ENCODE measurements at places on chromosomes 11 and 22.
A peak's percentile ranks its signal among the peaks of the same experiment; 100 is the strongest.

DNA sequence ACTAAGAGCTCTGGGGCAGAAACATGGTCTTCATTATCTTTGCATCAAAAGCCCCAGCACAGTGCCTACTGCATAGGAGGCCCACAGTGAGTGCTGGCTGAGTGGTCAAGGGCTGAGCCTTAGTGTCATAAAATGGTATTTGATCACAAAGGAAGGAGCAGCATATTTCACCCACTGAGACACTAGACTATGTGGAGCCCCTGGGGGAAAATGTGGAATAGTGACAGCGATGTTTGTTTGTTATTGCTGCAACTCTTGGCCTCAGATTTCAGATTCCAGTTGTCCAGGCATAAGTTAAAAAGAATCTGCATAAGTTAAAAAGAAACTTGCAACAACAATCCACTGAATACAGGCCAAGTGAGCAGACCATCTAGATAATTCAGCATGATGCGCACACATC is 7.0 kb downstream of the KIRREL3 start:
- DNase-seq, result no peak

- no peak for DNase-seq
These were observed 12.3 kb upstream of the MPEG1 start for GRCh38 chr11:59225017-59225416.

DNA sequence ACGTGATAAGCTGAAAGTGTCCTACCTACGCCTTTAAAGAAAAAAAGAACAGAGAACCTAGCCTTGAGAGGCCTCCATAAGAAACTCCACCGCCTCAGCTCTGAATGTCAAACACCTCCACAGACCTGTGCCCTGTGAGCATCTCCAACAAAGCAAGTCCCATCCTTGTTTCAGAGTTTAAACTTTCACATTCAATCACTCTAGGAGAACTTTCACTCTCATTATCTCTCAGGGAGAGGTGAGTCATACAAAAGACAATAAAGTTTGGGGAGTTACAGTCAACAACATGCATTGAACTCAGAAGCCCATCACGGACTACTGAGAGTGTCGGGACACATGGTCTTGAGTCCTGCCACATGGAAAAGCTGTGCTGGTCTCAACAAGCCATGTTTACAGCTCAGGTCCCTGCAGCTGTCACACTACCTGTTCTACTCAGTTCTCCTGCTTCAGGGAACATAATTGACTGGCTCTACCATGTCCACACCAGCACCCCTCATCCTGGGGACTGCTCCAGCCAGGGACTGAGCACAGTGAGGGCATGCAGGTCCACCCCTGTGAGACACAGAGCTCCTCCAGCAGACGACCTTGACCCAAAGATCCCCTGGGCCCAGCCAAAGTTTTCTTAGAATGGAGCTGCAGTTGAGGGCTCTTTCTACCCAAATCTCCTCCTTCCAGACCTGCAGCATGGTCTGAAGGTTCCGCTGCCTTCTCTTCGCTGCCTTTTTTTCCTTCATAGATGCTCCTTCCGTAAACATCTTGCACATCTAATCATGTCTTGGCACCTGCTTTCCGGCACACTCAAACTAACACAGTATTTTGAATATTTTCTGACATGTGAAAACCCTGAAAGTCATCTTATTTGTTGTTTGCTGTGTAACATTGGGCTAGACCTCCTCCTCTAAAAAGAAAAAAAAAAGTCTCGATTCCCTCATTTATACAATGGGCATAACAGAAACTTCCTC is 114.9 kb downstream of the ETS1 start:
- DNase-seq, result peak; percentile 57

GRCh38 chr11:106457727-106458126 is 380.3 kb downstream of the AASDHPPT start:
- DNase-seq, result no peak

DNA sequence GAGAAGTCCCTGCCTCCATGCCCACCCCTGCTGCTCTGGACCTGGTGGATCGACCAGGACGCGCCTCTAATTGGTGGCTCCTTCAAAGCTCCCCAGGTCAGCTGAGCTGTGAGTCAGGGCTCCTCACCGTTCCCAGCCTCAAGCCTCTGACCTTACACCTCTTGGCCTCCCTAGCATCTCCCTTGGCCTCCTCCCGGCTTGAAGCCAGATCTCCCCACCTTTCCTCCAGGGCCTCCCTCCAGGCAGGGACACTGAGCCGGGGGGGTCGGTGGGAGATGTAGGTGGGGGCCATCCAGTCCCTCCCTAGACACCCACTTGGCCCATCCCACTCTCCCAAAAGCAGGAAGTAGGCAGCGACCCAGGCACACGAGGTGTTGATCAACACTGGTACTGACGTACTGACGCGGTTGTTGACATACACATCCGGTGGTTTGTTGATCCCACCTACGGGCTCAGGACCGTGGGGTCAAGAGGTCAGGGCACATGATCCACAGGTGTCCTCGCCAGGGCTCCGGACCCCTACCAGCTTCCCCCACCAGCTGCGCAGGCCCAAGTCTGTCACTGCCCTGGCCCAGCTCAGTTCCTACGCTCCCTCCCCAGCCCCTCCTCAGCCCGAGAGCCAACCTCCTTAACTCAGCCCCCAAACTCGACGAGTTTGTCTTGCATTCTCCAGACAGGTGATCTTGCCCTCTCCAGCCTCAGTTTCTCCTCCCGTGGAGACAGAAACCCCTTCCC is 802 bp downstream of the ATG2A start:
- no peak for DNase-seq

GRCh38 chr11:90669094-90669493 is 446.2 kb upstream of the CHORDC1 start:
- DNase-seq, result no peak

- no peak for DNase-seq
These were observed 31.3 kb downstream of the ATP6V1E1 start for GRCh38 chr22:17597217-17597616.

- no peak for DNase-seq
These were observed 84.7 kb upstream of the WNT7B start for GRCh38 chr22:46061501-46062231.

DNA sequence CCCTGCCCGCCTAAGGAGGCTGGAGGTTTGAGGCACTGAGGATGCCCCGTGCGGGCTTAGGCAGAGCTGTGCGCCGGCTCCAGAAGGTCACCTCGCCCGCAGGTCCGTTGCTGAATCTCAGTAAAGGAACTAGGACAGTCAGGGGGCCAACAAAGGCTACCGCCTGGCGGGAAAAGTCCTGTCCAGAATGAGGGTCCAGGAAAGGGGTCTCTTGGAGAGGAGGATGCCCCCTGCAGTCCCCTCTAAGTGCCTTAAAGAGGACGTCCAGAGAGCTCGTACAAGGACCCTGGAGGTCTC is 548 bp downstream of the PVALB start:
- no peak for DNase-seq

DNA sequence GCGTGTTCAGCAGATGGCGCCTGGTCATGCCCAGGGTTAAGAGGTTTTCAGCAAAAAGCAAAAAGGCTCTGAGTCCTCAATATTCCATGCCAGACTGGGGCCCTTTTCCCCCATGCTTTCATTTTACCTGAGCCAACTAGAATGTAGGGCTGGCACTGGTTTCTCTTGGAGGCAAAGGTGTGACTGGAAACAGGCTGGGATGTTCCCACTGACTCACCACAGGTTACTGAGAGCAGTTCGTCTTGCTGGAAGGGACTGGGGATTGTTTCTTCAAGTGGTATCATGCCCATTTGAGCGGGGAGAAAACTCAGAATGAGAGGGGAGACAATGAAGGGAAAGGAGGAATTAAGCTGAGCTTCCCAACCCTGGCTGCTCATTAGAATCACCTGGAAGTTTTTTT is 243.9 kb downstream of the TENM4 start:
- DNase-seq, result no peak

DNA sequence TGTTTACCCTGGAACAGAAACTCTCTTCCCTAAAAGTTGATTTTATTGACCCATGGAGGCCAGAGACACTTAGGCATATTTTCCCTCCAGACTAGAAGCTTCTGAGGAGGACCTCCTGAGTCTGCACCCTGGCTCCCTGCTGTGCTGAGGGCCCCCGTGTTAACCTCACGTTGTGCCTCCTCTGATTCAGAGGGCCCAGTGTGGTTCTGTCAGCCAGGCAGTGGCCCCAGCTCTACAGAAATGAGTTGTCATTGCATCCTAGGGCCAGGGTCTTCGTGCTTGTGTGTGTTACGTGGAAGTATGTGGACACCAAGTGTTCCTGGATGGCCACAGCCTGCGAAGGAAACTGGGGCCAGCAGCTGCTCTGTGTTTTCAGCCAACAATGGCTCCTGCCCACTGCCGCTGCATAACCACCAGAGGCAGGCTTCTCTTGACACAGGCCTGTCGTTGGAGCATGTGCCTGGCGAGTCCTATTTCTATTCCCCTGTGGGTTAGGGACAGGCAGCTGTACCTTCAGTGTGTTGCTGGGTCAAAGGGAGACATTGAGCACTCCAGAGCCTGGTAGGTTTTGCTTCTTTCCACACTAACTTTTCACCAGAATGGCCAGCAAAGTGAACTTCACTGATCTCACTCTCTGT is 44.5 kb downstream of the MED15 start:
- DNase-seq, result peak; percentile 34

GRCh38 chr11:126079621-126080124 is 17.0 kb upstream of the CDON start:
- DNase-seq, result no peak

GRCh38 chr11:120384476-120384875 is 48.3 kb downstream of the ARHGEF12 start:
- DNase-seq, result no peak
